Stimulated activated CD4-positive, alpha-beta T cell treated with anti-CD3 and anti-CD28 coated beads, TNF-alpha, amount 100 ng/mL, for 24 hours (primary cell): ENCODE measurements at places on chromosomes 2 and 18.
A peak's percentile ranks its signal among the peaks of the same experiment; 100 is the strongest.

DNA sequence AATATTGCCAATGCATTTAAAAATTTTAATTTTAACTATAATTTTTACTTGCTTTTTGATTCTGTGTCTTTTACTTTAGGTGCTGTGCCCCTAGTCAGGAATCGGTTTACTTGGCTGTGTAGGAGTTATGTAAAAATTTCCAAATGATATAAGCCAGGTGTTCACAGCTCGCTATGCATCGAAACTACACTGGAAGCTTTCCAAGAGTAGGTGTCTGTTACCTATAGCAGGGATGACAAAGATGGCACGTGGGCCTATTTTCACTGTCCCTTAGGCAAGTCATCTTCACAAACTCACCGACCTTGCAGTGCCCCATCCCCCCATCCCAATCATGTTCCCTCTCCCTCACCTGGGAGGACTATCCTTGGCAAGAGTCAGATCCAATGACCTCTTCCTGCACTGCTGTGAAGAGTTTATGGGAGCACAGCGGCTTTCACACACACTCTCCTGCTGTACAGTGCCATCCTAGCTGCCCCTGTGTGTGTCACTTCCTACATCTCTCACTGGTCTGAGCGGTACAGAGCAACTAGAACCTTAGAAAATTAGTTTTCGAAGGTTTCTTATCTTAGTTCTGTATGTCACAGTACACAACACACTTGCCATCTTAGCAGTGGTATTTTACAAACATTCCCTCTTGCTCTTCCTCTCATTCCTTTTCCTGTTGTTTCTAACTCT, 49.2 kb upstream of the NAB1 start:
- no peak for DNase-seq

DNA sequence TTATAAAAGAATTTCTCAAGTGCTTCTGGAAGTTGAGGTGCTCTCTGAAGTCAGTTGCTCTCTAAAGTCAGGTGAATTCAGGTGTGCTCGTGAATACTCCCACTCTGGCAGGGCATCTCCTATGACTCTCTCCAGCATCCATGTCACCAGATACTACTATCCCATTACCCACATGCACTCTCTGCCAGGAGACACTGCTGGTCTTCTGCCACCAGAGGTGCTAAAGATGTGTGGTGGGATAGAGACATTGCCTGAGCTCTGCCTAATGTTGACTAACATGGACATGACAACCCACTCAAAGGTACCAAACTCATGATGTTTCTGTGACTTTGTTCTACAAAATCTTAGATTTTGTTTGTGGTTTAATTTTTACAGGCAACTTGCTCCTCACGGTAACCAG, 106.4 kb upstream of the HNRNPA3 start:
- DNase-seq: no peak

GRCh38 chr18:5057386-5058348, 139.4 kb downstream of the AKAIN1 start:
- DNase-seq: peak; percentile 12

DNA sequence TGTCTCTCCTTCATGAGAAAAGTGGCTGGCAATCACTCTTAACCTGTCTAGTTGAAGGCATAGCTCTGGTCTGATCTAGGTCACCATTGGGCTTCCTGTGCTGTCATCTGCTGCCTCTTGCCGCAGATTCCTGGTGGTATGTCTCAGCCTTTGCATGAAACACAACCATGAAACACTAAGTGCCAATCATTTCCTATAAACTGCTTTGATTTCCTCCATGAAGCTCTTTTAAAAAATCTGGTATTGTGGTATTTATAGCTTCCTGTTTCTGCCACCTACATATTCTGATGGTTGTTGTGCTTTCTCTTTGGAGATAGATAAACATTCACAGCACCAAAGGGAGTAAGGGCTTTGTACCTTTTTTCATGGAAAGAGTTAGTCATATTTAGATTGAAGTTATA, 120.0 kb upstream of the EPC2 start:
- no peak for DNase-seq

DNA sequence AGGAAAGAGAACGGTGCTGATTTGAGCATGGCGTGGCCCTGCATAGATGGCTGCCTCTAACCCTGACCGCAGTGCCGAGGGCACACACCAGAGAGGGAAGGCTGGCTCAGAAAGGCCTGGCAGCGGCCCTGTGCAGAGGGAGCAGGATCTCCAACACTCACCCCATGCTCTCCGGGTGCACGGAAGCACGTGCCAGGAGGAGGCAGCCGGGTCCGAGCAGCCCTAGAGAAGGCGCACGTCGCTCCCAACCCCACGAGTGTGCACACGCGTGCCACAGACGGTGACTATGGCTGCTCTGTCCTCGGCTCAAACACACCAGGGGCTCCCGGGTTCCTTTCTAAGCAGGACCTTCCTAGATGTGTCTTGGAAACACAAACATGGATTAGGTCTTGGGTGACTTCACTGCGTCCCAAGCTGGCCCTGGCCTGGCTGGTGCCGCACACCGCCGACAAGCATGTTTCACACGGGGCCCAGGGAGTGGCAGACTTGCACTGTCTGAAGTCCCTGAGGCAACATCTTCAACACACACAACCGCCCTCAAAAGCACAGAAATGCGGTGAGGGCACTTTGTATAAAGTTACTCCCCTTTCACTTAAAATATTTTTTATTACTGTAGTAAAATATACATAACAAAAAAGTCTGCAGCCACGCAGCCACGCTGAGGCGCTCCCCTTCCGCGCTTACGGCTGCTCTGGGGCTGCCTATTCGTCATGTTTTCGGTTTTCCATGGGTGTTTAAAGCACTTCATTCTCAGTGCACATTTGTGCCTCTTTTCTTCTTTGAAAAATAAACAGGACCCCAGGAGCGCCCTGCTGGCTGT, 110.0 kb downstream of the ZNF516 start:
- no peak for DNase-seq

GRCh38 chr2:45344071-45344470, 267.0 kb downstream of the SRBD1 start:
- no peak for DNase-seq

DNA sequence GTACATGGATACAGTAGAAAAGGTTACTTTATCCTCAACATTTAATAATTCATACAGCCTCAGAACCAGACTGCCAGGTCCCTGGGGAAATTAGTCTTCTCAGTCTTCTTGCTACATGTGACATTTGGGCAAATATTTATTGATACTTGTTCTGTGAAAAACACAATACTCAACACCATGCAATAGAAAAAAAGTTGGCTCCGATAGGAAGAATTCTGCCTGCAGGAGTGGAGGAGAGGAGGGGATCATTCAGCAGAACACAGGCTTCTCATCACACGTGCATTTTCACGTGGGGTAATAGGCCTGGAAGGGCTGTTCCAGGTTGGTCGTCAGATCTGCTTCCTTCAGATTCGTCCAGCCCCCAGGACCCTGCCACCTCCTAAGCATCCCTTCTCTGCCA, 58.4 kb upstream of the ACKR3 start:
- DNase-seq: no peak

DNA sequence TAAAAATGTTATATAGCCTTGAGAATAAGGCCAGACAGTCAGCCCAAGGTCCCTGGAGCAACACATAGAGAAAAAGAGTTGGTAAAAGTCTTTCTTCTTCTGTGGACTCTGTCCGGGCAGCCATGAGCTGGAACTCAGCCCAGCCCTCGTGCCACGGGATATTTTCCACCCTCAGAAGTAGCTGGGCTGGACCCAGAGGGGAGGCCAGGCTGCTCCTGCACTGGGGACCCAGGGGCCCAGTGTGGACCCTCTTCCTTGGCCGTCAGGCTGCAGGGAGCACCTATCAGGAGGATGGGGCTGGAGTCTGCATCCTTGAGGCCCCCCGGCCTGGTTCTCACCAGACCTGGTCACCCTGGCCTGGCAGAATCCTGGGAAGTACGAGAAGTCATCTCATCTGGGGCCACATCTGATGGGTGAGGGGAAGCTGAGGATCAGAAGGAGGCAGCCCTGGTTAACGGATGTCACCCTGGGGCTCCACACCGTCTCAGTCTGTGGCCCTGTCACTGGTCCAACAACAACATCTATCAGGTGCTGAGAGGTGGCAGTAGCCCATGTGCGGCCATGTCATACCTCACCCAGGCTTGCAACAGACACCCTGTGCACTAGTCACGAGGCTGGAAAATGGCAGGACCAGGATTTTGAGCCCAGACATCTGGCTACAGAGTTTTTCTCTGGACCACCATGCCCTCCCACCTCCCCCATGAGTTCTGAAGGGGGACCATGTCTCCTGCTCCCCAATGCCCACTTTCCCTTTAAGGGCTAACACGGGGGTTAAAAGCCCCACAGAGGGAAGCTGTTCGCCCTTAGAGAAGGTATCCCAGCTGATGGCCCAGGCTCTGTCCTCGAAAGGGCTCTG, 33.0 kb downstream of the SDC1 start:
- DNase-seq: no peak

DNA sequence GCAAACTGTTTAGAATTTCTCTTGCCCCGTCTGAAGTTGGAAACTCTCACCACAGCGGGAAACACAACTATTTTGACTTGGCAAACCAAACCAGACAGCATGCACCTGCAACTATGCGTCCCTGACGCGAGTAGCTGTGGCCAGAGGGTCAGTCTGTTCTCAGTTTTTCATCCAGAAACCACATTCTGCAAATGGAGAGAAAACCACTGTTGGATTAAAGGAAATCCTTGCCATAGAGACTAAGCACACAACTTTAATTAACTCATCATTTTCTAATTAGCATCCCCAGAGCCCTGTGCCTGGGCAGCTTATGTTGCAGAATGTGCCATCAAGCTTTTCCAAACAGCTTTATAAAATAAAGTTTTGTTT, 415.7 kb upstream of the TCF4 start:
- no peak for DNase-seq

DNA sequence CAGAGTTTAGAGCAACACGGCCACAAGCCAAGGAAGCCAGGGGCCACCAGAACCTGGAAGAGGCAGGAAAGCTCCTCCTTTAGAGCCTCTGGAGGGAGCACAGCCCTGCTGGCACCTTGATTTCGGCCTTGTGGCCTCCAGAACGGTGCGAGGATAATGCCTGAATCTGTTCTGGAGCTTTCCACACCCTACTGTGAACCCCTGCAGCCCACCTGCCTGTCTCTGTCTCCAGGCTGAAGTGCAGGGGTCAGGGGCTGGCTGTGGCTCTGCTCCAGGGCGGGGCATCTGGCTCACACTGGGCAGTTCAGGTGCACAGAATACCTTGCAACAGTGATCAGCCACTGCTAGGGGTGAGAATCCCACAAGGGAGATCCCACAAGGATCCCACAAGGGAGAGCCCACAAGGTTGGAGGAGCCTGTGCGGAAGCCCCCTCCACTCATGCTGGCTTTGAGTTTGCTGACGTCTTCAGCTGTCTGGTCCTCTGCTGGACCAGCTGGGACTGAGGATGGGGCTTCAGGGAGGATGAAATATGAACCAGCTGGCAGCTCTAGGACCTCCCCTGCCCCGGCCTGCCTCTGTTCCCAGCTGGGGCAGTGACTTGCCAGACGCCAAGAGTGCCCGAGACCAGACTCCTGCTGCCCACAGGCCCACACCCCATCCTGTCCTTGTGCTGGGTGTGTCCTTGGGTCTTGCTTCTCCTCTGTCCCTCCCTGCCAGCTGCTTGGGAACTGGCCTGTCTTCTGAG, 56.4 kb upstream of the OTOS start:
- no peak for DNase-seq

DNA sequence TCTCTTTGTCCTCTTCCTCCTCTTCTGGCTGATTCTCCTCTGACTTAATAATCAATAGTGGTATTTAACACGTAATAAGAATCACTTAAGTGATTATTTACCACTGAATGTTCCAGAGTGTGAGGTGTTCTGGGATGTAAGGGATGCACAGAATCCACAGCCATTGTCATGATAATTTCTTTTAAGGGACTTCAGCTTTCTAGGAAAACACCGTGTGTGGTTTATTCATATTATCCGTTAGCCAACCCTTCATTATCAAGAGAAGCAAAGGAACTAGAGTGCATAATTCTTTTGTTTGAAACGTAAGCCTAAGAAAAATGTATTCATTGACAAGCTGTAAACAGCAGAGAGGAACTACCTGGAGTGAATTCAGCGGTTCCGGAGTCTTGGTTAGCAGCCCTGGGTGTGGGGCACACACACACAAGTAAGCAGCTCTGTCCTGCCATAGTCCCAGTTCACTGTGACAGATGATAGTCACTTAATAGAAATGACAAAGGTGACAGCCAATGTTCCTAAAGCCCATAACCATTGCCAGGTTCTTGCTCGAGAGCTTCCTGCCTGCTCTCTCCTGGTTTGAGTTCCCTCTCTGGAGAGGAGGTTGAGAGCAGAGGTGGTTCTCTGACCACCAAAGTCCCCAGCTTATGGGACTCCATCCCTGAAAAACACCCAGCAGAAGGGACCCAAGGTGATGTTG, 101.9 kb downstream of the ACOXL start:
- DNase-seq: no peak

GRCh38 chr18:42623935-42624334, 491.6 kb downstream of the RIT2 start:
- no peak for DNase-seq

- no peak for DNase-seq
Measured at GRCh38 chr2:220931491-220931890, 640.6 kb downstream of the EPHA4 start.

GRCh38 chr2:200258881-200259576, 47.5 kb upstream of the SPATS2L start:
- no peak for DNase-seq

DNA sequence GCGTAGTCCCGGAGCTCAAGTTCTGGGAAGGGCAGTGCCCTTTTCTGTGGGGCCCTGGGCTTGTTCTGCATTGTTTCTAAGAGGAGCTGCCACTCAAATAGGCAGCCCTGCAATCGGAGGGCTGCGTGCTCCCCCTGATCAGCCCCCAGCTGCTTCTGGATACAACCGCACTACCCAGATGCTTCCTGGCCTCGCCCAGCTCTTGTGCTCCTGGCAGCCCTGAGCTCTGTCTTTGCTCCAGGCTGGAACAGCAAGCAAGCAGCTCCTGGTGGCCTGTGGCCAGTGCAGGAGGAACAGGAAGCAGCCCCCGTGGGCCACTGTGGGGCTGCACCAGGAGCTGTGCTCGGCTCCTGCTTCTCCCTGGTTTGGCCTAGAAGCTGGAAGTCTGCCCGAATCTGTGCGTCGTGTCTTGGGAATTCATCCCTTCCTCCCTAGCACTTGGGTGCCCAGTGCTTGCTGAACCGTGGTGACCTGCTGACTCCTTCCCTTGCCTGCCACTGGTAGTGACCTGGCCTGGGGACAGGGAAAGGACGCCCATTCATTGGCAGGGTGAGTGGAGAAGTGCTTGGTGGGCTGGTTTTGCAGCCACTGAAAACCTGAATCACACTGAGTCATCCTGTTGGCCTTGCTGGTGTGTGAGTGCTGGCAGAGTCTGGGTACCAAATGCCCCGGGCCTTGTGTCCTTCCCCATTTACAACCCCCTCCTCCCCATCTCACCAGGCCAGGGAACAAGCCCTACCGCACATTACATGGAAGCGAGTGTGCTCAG, 27.3 kb upstream of the NTSR2 start:
- no peak for DNase-seq
